ENCODE measurements at places on chromosomes 16 and 17.

- DNase-seq, result no peak
These were observed 10.6 kb downstream of the USP7 start for GRCh38 chr16:8953064-8953463.

GRCh38 chr17:38449364-38449763 is 21.1 kb downstream of the ARHGAP23 start:
- no peak for DNase-seq

DNA sequence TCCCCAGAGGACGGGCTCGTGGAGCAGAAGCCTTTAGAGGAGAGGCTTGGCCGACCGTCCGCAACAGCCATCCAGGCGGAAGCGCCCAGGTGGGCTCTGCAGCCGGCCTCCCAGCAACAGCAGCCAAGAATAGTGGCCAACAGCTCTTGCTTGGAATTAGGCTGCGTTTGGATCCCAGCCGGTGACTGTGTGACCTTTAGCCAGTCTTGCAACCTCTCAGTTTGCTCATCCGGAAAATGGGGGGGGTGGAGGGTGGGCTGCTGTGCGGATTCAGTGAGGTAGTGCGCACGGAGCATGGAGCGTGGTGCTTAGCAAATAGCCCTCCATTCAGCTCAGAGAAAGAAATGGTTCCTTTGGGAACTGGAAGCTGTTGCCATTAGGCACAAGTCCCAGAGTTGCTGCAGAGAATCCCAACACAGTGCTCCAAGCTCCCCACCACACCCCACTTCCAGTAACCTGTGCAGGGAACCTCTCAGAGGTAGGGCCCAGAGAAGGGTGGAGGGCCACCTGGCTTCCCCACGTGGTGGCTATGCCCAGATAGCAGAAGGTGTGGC is 46.7 kb downstream of the RTN4RL1 start:
- DNase-seq, result no peak

- no peak for DNase-seq
These were observed 515 bp downstream of the SUMO2 start for GRCh38 chr17:75182319-75182568.

GRCh38 chr16:76883076-76883475 is 307.9 kb upstream of the MON1B start:
- DNase-seq, result no peak

GRCh38 chr16:66858740-66859396 is 14.7 kb downstream of the CA7 start:
- DNase-seq, result no peak

DNA sequence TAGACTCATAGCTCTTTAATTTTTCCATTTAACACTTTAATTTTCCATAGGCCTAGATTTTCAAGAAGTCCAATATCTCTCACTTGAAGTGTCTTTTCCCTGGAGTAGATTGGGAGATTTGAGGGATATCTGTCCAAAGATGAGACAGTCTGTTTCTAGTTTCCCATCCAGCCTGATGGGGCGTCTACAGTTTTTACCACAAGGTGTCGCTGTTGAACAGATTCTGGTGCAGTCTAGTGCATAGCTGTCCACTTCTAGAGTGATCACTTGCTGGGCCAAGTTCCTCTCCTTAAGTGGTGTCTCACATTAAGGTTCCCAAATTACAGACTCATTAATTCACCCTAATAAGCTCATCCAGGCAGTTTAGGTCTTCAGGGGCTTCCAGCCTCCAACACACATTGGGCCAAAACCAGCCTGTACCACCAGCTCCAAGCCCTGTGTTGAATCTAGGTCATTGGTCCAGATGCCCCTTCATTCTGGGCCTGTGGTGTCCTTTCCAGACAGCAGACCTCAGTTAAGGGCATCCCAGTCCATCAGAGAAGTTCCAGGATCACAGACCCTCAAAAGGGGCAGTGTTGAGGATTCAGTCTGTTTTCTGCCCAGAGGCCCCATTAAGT is 9.4 kb downstream of the SNX20 start:
- DNase-seq, result no peak

- no peak for DNase-seq
These were observed 312.6 kb upstream of the TBX2 start for GRCh38 chr17:61087024-61087423.

GRCh38 chr16:82248677-82249076 is 78.7 kb upstream of the MPHOSPH6 start:
- no peak for DNase-seq

DNA sequence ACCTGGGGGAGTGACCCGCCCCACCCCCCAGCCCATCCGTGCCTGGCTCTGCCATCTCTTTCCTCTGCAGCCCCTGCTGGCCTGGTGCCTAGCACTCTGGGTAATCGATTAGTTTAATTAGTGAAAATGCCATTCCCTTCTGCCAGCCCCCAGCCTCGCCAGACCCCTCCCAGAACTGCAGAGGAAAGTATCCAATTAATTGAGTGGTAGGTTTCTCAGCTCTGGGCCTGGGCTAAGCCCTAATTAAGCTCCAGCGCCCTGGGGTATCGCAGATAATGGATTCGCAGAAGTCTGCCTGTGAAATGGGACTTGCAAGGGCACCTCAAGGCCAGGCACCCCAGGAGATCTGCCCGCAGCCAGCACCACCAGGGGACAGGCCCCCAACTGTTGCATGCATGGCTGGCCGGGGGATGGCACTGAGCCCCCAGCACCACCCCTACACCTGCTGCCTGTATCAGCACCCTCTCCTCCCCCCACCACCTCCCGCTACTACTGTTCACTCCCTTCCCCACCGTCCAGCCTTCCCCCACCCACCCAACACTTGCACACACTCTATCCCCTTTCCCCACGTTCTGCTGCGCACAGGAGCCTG is 19.7 kb upstream of the SPPL2C start:
- DNase-seq, result no peak

DNA sequence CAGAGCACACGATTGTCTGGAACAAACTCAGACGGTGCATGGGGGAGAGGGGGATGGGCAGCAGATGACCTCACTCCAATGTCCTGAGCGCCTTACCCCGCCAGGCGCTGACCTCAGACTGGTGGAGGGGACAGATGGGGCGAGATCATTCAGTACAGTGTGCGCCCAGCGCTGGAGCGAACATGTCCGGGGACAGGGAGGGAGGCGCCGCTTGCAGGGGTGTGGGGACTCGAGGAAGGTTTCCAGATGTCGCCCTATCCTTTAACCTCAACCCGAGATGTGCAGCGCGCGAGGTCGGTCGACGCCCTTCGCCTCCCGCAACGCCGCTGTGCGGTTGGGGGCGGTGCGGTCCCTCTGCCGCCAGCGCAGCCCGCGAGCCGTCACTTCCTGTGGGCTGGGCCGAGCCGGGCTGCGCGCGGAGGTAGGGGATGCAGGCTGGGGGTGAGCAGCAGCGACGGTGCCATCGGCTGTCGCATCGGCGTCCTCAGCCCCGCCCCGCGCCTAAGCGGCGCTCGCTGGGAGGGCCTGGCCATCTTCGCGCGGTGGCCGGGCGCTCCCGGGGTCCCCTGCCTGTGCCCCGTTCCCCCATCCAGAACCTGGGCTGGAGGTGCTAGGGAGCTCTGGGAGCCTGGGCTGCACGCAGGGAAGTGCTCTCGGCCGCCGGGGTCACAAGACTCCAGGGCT is 5.3 kb upstream of the CDR2L start:
- DNase-seq, result no peak

- no peak for DNase-seq
These were observed 4.5 kb upstream of the HSD17B1 start for GRCh38 chr17:42548070-42548837.

- DNase-seq, result no peak
These were observed 12.8 kb downstream of the SMIM5 start for GRCh38 chr17:75645889-75646637.

DNA sequence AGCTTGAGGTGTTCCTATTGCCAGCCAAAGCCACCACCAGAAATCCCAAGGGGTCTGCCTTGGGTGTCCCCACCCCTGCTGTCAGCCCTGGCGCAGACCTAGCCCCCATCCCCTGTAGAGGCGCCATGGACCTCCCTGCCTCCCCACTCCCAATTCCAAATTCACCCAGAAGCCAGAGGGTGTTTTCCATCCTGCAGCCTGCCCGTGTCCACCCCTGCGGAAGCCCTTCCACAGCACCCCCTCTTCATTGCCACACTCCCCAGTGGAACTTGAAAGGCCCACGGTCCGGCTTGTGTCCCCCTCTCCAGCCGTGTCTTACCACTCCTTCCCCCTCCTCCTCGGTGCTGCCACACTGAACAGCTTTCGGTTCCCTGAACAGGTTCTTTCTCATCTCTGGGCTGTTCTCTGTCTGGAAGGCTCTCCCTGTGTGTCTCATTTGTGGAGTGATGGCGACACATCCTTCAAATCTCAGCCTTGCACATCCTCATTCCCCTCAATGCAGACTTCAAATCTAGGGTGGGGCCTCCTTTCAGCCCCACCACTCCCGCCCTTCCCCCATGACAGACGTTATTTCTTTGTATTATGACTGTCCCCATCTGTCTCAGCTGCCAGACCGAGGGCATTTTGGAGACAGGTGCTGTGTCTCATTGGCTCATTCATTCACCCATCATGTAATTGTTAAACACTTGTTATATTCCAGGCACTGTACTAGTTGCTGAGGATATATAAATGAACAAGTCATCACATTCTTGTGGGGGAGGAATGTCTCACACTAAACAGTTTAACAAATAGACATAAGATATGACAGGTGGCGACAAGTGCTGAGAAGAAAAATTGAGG is 36.3 kb downstream of the ADGRG5 start:
- DNase-seq, result no peak

- no peak for DNase-seq
These were observed 281.0 kb downstream of the CBLN1 start for GRCh38 chr16:49000594-49000993.

DNA sequence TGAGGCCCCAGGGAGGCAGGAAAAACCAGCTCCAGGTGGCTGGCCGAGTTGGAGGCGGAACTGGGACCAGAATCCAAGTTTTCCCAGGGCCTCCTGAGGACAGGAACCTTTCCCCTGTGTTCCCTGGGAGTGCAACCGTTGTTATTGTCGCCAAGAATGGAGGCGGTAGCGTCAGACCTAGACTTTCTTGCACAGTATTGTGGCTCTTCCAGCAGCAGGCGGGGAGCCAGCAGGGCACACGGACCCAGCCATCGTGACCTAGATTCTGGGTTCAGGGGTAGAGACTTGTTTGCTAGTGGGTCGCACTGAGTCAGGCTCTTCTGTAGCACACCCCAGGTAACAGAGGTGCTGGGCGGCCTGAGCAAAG is 667 bp upstream of the KIF19 start:
- DNase-seq, result no peak

DNA sequence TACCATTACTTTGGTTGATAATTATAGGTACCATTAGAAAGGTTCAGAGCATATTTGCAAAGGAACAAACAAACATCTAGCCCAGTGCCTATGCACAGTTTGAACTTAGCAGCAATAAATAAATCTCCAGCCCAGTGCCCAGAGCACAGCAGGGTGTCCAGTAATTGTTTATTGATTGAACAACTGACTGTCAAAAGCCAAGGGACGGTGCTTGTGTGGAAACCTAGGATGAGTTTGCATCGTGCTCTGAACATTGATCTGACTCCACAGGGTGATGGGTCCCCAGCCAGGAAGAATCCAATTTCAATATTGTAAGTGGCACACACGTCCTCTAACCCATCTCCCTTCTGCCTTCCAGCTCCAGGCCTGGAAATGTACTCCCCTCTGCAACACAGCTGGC is 625.5 kb upstream of the C16orf82 start:
- DNase-seq, result no peak

DNA sequence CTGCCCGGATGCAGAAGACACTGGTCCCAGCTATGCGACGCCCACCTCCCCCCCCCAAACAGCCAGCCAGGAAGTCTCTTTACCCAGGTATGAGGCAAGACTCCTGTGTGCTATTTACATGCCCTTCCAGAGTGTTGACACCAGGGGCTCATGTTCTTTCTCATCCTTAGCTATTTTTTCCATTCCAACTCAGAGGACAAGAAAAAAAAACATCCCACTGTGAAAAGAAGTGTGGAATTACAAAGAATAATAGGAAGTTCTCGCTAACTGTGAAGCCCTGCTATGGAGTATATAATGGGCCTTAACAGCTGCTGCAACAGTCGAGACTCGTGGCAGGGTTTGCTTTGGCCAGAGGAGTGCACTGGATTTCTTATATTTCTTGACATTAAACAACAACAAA is 584.9 kb downstream of the CDH13 start:
- DNase-seq, result peak; percentile 5

DNA sequence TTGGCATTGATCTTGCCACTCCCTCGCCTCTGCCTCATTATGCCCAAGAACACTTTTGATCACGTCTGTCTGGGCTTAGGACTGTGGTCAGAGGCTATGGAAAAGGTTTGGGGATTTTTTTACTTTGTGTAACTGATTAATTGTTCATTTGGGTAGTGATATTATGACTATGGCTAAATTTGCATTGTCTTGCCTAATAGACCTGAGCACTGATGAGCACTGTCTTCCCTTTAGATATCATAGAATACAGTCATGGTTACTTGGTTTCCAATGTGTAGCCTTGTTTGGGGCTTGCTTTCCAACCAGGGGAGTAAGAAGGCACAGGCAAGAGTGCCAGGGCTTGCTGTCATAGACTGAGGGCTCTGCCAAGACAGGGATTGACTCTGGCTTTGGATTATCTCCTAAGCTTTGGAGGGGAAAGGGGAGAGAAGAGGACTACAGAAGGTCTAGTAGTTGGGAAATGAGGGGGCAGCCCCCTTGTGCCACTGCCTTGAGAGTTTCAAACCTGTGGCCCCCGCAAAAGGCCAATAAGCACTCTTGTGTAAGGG is 13.7 kb downstream of the LIMD2 start:
- no peak for DNase-seq

GRCh38 chr17:40069751-40070708 is 7.3 kb downstream of the THRA start:
- DNase-seq, result no peak

- DNase-seq, result no peak
These were observed 12.5 kb downstream of the ABCC3 start for GRCh38 chr17:50647187-50647586.

DNA sequence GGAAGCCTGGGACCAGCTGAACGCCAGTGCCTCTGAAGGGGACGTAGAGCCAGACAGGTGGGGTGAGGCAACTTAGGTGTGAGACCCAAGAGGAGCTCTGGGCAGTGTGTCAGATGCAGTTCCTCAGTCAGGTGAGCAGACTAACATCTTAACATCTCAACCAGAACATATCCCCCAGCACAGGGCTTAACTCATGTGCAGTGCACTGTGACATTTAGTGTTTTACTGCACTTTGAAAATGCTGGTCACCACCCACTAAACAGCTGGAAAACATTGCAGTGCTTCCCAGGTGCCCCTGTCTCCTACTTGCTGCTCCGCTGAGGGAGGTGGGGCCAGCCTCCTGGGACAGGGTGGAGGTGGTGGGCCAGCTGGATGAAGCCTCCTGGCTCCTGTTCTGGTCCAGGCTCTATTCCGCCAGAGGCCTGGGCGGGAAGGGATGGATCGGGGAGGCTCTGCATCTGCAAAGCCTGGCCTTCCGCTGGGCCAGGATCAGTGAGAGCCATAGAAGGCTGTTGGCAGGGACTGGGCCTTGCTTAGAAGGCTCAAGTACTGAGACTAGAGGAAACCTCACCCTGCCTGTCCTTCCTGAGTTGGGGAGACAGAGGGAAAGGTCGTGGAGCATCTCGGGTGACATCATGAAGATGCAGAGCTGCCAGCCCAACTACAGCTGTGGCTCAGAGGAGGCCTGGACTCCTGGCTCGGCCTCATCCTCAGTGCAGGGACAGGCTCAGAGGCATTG is 7.9 kb upstream of the MRC2 start:
- no peak for DNase-seq
